ENCODE measurements at places on chromosomes 7 and 10.
A peak's percentile ranks its signal among the peaks of the same experiment; 100 is the strongest.

GRCh38 chr10:127195571-127196281 is 665 bp downstream of the INSYN2A start:
- no peak for DNase-seq

GRCh38 chr7:151409667-151410404 is at the start of gene WDR86:
Gene WDR86 (minus strand): TSS chr7:151410038. CDS start chr7:151409589, 449 bp downstream.
- peak; percentile 64 for DNase-seq

DNA sequence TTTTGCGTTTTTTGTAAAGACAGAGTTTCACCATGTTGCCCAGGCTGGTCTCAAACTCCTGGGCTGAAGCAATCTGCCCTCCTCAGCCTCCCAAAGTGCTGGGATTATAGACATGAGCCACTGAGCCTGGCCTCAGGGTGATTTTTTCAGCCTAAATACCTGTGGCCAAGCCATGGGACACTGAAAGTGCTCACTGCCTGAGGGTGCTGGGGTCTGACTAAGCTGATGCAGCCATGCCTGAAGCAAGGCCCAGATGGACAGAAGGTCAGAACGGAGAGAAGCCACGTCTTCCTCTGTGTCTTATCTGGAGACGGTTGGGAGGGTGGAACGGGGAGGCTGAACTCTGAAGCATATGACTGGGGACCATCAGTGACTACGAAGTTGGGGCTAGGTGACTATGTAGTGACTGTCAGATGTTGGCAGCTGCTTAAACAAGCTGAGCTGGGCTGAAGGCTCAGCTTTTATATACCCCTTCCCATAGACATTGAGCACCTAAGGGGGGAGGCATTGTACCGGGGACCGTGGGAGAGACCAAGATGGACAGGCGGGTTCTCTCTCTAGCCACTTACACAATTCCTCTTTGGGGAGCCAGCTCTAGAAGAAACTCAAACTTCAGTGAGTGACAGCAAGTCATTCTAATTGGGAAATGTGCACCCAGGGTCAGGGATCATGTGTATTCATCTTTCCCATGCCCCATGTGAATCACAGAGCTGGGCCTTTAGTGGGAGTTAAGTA is 73.3 kb upstream of the HABP2 start:
- no peak for DNase-seq

DNA sequence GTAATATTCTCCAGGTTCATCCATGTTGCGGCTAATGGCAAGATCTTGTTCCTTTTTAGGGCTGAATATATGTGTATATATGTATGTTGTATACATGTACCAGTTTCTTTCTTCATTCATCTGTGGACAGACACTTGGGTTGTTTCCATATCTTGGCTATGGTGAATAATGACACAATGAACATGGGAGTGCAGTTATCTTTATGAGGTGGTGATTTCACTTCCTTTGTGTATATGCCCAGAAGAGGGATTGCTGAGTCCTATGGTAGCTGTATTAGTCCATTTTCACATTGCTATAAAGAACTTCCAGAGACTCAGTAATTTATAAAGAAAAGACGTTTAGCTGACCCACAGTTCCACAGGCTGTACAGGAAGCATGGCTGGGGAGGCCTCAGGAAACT is 17.1 kb upstream of the TSPAN15 start:
- no peak for DNase-seq

GRCh38 chr7:109545686-109546085 is 976.0 kb downstream of the DNAJB9 start:
- no peak for DNase-seq

DNA sequence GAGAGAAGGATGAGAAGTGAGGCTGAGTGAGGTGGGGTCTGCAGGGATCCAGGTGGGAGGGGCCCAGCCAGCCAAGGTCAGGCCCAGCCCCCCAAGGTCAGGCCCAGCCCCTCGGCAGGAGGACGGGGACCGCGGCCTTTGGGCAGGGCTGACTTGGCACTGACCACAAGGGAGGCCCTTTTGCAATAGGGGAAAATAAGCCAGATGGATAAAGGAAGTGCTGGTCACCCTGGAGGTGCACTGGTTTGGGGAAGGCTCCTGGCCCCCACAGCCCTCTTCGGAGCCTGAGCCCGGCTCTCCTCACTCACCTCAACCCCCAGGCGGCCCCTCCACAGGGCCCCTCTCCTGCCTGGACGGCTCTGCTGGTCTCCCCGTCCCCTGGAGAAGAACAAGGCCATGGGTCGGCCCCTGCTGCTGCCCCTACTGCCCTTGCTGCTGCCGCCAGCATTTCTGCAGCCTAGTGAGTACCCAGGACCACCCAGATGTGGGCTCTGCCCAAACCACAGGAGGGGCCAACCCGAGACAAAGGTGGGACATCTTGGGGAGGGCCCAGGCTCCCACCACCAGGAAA is at the start of gene PILRA:
Gene PILRA (plus strand): TSS at position 227 of the 571 bp plus-strand sequence. CDS start 170 bp downstream, at position 397.
- DNase-seq: peak; percentile 68

- DNase-seq: no peak
Observed at GRCh38 chr10:96984541-96985131, 152.5 kb downstream of the LCOR start.

DNA sequence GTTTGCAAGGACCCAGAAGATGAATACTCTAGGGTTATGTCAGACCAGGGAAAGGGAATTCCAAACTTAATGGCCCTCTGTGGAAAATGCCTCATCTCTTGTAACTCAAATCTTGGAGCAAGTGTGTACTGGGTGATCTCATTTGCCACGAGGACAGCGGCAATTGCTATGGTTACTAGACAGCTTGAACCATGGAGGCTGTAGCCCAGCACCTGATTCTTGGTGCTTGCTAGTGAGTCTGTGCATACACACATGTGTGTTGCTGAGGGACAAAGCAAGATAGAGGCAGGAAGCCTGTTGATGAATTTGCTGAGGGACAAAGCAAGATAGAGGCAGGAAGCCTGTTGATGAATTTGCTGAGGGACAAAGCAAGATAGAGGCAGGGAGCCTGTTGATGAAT is 58.6 kb upstream of the FEZF1 start:
- no peak for DNase-seq

- no peak for DNase-seq
Observed at GRCh38 chr10:114432566-114433093, 28.3 kb upstream of the AFAP1L2 start.

DNA sequence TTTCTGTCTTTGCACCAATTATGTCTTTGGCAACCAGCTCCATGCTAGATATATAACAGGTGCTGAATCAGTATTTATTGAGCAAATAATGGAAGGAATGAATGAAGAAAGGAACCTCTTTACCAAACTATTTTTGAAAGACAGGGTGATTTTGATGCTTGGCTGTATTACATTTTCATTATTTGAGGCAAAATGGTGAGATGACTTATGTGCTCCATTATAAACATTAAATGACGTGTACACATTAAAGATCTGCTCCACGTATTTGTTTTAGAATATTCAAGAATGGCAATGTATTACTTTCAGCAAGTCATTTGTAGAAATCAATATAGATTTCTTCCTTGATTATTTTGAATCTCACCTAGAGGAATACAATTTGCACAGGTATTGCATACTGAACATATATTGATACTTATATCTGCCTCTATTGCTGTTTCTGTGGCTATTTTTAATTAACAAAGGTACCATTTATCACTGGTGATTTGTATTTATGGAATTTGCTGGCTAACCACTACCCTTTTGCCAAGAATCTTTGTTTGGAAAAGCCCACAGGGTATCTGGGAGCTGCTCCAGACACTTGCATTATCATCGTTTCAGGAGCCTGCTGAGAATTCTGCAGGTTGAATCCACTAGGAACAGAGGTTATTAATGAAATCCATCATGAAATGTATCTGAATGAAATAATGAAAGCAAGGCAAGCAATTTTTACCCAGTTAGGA is 92.2 kb downstream of the SEMA3C start:
- no peak for DNase-seq
